ENCODE measurements at places on chromosomes 1 and 21.
A peak's percentile ranks its signal among the peaks of the same experiment; 100 is the strongest.

GRCh38 chr1:243982447-243983018, 68.5 kb upstream of the ZBTB18 start:
- peak; percentile 40 for DNase-seq

GRCh38 chr21:31618696-31619430, 40.6 kb upstream of the SOD1 start:
- no peak for DNase-seq

DNA sequence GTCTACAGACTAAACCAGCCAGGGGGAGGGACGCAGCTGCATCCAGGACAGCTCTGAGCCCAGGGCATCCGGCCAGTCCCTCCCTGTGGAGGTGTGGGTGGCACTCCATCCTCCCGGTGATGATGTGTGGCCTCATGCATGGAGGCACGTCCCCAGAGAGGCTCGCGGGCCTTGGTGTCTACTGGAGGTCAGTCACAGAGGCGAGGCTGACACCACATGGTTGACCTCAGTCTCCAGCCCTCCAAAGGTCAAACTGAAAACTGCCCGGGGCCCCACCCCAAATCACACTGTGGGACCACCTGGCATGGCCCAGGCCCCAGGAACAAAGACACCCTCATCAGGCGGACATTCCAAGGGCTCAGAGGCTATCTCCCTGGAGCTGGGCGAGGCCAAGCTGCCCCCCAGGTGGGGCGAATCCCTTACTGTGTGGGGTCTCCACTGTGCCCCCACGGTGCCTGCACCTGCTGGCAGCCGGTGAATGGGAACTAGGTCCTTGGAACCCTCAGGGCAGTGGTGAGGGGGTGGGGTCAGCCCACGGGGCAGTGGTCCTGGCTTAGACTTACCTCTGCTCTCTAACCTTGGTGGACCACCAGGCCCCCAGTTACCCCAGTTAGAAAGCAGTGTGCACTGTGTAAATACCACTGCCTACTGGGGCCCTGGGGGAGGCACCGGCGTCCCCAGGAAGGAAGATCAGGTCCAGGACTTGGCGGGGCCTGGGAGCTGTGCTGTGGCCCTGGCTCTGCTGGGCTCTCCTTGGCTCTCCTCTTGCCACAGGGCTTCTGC, 49.1 kb downstream of the TRPM2 start:
- DNase-seq: no peak

DNA sequence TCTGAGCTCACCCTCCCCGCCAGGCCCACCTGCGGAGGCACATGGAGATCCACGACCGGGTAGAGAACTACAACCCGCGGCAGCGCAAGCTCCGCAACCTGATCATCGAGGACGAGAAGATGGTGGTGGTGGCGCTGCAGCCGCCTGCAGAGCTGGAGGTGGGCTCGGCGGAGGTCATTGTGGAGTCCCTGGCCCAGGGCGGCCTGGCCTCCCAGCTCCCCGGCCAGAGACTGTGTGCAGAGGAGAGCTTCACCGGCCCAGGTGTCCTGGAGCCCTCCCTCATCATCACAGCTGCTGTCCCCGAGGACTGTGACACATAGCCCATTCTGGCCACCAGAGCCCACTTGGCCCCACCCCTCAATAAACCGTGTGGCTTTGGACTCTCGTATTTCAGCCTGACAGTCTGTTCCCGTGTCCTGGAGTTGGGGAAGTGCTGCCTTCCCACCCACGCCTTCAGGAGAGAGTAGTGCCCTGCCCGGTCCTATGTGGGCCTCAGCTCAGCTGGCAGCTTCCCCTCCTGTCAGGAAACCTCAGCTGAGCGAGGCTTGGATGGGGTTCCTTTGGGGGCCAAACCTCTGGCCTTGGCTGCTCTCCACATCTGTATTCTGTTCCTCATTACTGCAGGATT, 9.2 kb downstream of the ZBTB48 start:
- DNase-seq: no peak

DNA sequence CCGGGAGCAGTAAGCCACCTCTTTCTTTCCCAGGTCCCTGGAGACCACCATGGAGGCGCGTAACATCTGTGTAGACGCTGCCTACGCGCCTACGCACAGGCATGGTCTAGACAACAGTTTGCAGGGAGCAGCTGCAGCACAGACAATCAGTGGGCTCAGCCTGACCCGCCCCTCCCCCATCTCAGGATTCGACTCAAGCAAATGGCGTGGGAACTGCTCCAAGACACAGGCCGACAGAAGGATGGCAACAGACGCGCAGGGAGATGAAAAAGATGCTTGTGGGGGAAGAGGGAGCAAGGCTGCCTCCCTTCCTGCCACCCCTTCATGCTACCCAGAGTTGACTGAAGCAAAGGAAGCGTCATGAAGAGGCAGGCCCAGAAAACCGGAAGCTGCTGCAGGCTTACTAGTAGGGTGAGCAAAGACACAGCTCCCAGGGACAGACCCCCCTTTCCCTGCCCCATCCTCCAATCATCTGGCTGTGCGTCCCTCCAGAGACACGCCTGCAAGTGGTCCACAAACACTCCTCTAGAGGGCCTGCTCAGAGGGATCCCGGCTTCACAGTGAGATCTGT, 19.5 kb downstream of the STK40 start:
- peak; percentile 49 for DNase-seq

- no peak for DNase-seq
Observed at GRCh38 chr1:173107696-173108095, 57.0 kb upstream of the TNFSF18 start.

DNA sequence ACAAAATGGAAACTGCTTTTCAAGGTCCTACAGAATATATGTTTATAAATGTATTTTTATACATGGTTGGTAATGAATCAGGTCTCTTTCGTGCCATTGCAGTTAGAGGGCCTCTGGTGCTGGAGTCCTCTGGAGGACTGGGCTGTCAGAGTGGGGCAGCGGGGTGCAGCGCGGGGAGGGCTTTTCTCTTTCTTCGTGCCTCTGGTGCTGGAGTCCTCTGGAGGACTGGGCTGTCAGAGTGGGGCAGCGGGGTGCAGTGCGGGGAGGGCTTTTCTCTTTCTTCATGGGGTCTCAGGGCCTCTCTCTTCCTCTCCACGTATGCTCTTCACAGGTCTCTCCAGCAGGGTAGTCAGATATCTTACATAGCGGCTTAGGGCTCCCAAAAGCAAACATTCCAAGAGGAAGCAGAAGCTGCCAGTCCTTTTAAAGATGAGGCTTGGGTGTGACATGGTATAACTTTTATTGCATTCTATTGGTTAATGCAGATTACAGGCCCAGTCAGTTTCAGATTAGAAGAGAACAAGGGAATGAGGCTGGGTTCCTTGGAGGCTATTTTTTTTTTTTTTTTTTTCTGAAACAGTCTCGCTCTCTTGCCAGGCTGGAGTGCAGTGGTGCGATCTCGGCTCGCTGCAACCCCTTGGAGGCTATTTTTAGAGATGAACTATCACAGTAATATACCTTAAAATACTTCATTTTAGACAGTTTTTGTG, 13.1 kb downstream of the SDCCAG8 start:
- peak; percentile 18 for DNase-seq

GRCh38 chr1:151326619-151327222, 495 bp downstream of the PI4KB start:
- no peak for DNase-seq

DNA sequence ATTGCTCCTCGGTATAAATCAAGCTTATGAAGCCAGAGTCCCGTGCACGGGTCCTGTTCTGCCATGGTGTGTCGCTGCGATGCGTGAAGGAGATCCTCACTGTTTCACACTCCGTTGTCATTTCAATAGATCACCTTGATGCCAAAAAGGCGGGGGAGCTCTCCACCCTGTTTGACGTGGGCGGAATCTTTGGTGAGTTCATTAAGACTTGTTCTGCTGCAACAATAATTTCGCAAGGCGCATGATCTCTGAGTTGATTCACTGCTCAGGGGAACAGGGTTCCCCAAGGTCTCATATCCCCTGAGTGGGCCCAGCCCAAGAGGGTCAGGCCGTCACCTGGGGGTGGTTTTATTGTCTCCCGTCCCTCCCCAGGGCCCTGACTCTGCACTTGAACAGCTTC, 50.0 kb downstream of the SLC37A1 start:
- no peak for DNase-seq

DNA sequence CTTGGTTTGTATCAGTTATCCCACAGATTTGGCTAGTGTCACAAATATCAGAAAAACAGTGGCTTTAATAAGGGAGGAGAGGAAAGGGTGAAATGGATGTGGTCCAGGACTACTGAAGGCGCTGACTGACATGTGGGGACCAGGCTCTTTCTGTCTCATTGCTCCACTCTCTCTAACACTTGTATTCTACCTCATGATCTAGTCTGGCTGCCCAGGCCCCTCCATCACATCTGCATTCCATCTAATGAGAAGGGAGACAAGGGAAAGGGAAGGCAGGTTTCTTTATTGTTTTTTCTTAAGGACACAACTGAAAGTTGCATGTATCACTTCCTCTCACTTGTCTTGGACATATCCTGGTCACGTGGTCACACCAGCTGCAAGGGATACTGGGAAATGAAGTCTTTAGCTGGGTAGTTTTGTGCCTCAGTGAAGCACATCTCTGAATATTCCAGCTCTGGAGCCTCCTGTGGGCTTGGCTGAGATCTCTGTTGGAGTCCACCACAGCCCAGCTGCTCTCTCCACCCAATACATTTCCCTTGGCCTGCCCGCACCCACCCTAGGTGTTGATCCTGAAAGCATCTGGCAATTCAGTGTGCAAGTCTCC, 42.0 kb upstream of the PADI2 start:
- DNase-seq: no peak

- DNase-seq: peak; percentile 92
Observed at GRCh38 chr1:204350857-204351573, 8.7 kb downstream of the PLEKHA6 start.

GRCh38 chr1:70628973-70629372, 217.9 kb downstream of the CTH start:
- DNase-seq: no peak

DNA sequence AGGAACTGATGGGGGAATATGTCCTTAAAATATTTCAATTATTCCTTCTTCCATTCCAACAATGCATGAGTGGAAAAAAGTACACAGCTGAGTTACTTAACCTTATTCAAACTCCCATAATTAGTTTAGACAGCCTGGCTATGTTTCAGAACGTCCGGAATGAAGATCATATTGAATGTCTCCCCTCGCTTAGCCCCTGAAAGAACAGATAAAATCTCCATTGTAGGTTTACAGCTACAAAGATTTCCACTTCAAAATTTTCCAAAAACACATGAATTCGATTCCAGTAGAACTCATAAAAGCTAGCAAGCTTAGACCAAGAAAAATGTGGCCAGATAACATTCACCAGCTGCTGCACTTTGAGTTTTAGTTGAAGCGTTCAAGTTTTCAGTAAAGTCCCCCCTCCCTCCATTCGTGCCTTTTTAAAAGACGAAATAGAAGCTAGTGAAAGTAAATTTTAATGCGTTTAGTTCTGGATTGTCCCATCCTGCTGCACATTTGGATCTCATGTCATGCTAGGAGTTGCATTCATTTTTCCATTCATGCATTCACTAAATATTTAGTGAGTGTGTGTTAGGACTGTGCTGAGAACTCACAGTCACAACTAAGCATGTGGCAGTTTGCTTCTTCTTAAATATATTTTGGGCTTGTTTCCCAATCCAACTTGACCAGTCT, 29.4 kb upstream of the SSX2IP start:
- DNase-seq: no peak

GRCh38 chr1:203796236-203796605, 798 bp downstream of the ZBED6 start:
- DNase-seq: peak; percentile 66

Measured in ELF-1 (cell line).